ENCODE measurements at places on chromosomes 2 and 18.

GRCh38 chr18:750456-750855 is 38.0 kb upstream of the ENOSF1 start:
- DNase-seq: no peak

DNA sequence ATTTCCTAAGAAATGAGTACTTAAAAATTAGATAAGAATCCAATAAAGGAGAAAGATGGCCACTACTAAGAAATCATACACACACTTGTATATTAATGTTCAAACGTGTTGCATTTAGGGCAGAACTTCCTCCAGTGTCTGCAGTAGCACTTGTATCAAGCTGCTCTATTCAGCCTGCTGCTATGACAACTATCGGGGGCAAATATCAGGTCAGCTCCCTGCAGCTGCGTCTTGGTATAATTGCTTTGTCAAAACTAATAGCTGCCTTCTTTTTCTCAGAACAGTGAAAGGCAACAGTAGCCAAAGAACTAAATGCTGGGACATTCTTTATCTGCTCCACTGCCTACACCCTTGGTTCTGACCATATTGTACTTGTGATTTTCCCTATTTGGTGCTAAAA is 300.7 kb downstream of the NOL4 start:
- no peak for DNase-seq

DNA sequence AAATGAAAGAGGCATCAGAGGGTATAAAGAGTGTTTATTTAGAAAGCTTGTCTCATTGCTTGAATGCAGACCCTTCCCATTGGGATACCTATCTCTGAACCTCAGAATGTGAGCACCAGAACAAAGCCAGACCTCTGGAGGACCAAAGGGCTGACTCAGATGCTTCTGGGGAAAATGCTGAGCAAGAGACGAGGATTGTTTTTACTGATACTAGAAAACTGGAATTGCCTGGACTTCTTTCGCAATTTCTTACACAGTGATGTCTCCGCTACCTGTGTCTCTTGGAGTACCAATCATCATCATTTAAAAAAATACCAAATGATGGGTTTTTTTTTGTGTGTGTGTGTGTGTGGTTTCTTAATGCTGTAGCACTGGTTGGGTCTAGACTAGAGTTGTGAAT is 55.6 kb upstream of the CCDC85A start:
- DNase-seq: no peak

- no peak for DNase-seq
These were observed 9.6 kb downstream of the HOXD8 start for GRCh38 chr2:176138923-176139660.

- no peak for DNase-seq
These were observed 34.2 kb downstream of the ADI1 start for GRCh38 chr2:3485166-3485565.

GRCh38 chr2:109217362-109218086 is 88.5 kb downstream of the SH3RF3 start:
- DNase-seq: peak; percentile 15

DNA sequence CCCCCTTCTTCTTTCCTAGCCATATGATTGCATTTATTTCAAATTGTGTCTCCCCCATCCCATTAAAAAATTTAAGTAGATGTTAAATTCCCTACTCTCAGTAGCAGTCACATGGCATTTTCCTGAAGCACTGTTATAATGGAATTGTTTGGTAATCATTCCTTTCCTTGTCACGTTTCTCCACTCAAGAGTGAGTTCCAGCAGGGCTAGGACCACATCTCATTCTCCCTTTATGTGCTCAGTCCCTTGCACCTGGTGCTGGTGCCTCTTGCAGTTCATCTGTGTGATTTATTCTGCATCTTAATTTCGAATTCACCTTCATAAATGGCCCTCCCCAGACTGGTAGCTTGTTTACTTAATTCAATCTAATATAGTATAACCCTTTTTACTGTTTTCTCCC is 70.3 kb upstream of the NOSTRIN start:
- no peak for DNase-seq
